ENCODE measurements at places on chromosomes 6 and 20.

DNA sequence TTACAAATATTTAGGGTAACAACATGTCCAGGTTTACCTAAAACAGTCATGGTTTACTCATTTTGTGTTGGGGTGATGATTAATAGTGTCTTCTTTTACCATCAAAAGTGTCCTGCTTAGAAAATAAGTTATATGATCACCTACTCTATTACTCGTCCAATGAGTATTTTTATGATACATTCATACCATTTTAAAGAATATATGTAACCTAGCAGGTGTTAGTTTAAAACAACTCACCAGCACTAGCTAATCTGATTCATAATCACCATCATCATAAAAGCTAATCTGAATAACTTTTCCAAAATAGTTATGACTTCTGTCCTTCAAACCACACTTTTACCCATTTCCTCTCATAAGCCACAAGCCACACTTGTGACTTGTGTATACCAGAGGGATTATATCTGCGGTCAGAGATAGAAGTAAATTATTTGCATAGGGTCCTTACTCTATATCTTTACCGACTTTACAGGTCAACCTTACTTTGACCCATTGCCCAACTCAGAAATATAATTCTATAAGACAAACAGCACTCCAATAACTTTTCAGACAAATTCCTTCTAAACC is 33.3 kb upstream of the NRN1 start:
- DNase-seq, result no peak

GRCh38 chr20:2657674-2658073 is 5.2 kb downstream of the NOP56 start:
- DNase-seq, result no peak

GRCh38 chr6:44898296-44898930 is 429.7 kb upstream of the RUNX2 start:
- no peak for DNase-seq

GRCh38 chr6:100472674-100473073 is 8.0 kb upstream of the SIM1 start:
- no peak for DNase-seq

DNA sequence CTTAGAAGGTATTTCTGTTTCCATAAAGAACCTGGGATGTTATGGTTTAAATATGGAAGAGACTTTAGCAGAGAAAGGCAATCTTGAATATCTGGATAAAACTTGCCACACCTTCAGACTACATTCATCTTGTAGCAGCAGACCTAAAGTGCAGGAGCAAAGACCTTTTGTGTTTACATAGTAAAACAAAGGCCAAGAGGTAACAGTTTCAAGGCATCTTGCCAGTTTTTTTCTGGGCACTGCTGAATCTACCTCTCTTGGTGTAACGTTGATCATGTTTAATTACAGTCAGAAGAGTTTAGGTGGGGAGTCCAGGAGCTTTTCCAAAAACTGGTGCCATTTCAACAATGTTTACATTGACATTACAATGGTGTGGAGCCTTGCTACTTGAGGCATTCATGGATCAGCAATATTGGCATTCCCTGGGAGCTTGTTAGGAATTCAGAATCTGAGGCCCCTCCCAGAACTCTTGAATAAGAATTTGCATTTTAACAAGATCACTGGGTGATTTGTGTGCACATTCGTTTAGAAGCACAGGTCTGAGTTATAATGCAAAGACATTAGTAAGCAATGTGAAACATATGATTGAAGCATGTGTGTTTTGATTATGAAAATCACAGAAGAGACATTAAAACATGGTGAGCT is 94.5 kb downstream of the F13A1 start:
- no peak for DNase-seq

GRCh38 chr6:81978230-81978629 is 225.7 kb upstream of the TENT5A start:
- no peak for DNase-seq

DNA sequence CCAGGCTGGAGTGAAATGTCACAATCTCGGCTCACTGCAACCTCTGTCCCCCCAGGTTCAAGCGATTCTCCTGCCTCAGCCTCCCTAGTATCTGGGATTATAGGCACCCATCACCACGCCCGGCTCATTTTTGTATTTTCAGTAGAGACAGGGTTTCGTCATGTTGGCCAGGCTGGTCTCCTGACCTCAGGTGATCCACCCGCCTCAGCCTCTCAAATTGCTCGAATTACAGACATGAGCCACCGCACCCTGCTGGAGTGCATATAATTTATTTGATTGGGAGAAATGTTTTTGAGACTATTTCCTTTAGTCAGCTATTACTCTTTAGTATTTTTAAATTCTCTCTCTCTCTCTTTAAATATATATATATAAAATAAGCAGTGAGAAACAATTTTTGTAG is 29.8 kb downstream of the FAM83B start:
- no peak for DNase-seq

DNA sequence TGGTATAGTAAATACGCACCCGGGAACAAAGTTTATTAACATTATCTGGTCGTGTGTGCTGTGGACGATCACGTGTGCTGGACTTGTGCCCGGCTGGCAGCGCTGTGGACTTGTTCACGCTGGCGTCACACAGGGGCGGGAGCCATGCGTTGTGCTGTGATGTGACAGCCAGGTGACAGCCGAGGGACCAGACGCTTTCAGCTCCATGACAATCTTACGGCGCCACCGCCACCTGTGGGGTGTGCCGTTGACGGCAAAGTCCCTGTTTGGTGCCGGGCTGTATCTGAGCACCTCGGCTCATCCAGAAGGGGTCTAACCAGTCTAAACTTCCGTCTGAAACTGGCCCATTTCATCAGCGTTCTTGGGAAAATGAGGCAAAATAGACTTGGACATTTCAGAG is 25.2 kb downstream of the DLL1 start:
- no peak for DNase-seq

- no peak for DNase-seq
These were observed 234.2 kb upstream of the ECI2 start for GRCh38 chr6:4369616-4370015.

DNA sequence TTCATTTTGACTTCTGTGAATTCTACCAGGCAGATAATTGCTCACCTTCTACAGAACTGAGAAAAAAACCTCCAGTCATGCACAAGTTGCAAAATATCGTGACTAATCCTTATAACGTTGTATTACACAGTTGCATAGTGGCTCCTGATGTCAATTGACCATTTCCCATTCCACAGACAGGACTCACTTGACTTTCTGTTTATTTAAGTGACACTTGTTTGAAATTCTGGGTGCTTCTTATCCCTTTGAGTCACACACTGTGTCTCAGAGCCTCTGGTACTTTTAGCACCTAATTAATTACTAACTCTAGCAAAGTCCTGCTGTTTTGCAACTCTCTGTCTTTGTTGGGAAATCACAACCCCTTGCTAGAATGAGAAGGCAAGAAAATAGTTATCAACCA is 16.2 kb upstream of the RSPO3 start:
- no peak for DNase-seq

DNA sequence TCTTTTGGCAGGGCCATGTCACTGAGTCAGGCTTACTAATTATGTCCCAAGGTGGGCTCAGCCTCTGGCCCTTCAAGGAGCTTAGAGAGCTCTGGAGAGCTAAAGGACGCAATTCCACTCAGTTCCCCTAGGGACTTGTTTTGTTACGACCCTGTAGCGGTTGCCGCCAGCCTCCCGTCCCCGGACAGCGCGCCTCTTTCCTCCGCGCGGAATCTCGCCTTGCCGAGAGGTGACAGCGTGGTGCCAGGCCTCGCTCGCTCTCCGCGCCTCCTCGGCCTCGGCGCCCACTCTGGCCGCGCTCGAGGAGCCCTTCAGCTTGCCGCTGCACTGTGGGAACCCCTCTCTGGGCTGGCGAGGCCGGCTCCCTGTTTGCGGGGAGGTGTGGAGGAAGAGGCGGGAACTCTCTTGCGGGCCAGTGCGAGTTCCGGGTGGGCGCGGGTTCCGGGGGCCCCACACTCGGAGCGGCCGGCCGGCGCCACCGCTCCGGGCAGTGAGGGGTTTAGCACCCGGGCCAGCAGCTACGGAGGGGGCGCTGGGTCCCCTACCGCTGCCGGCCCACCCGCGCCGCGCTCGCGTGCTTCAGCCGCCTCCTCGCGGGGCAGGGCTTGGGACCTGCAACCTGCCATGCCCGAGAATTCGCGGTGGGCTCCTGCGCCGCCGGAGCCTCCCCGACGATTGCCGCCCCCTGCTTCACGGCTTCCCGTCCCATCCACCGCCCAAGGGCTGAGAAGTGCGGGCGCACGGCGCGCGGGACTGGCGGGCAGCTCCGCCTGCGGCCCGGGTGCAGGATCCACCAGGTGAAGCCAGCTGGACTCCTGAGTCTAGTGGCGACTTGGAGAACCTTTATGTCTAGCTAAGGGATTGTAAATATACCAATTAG is 9.9 kb upstream of the ZNF311 start:
- peak; percentile 12 for DNase-seq

- DNase-seq, result no peak
These were observed 12.5 kb upstream of the BFSP1 start for GRCh38 chr20:17543531-17544131.

DNA sequence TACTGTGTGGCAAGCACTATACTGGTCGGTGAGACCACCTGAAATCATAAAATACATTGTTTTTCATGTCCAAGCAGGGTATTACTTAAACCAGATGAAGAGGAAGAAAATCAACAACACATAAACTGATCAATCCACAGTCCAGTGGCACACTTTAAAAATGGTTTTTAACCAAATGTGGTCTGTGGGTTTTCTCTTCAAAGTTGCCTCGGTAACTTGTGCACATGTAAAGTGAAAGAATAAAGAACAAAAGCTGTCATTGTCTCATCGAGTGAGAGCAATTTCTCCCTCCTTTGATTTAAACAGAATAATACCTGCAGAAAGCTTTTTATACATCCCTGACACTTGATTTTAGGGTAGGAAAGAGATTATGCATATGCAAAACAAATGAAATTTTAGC is 3.7 kb downstream of the FLRT3 start:
- peak; percentile 30 for DNase-seq

DNA sequence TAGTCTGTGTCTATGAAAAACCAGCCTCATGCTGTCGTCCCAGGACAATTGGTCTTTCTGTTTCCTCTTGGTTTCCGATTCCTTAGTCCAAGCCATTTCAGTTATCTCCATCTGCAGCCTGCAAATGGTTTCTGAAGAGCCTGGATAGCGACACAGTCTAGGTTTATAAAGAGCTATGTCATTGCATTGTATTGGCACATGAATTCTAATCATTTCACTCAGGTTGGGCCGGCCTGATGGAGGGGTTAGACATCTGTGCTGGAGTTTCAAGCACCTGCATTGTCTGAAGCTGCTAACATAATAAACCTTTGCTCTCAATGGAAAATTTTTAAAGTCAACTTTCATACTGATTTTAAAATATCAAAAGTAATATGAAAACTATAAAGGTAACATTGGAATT is 232.6 kb upstream of the MAP3K7 start:
- no peak for DNase-seq

DNA sequence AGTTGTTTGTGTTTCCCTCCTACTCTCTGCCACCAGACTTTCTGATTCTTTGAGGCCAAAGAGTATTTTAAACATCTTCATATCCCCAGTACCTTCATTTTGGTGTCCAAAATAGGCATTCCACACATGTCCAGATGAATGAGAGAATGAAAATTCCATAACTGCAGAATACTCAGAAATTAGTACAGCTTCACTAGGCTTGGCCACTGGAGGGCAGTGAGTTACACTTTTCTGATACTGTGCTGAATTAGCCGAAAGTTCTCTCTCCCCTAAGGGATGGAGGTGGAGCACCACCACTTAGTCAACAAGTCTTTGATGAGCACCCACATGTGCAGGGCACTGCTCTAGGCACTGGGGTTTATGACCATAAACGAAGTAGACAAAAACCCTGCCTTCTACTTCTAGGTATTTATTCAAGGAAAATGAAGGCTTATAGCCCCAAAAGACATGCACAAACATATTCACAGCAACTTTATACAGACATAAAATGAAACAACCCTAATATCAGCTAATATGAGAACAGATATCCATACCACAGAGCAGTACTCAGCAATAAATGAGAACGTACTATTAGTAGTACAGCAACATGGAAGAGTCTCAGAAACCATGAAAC is 46.1 kb upstream of the TMEM217 start:
- DNase-seq, result no peak

DNA sequence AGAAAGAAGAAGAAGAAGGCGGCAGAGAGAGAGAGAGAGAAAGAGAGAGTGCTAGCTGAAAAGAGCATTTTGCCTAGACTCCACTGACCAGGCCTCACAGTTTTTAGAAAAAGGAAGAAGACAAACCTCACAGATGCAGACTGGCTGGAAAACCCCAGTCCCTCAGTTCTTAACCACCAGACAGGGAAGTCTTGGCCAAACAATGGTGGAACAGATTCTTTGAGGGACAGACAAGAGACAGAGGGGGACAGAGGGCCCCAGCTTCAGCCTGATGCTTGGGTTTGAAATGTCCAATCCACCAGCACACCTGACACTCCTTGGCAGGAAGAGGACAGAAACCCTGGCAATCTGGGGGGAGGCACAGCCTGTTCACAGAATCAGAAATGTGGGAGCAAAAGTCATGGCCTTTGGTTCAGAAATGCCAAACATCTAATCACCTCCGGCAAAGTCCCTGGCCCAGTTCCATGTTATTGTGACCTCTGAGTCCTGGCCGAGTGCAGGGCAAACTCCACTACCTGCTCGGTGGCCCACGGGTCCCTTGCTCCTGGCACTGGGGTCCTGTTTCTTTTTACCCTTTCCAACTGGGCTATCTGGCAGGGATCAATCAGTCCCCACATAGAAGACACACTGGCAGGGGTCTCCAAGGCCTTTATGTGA is 235.2 kb downstream of the LY86 start:
- DNase-seq, result no peak

GRCh38 chr6:35603326-35604202 is 85.2 kb downstream of the FKBP5 start:
- DNase-seq, result no peak

DNA sequence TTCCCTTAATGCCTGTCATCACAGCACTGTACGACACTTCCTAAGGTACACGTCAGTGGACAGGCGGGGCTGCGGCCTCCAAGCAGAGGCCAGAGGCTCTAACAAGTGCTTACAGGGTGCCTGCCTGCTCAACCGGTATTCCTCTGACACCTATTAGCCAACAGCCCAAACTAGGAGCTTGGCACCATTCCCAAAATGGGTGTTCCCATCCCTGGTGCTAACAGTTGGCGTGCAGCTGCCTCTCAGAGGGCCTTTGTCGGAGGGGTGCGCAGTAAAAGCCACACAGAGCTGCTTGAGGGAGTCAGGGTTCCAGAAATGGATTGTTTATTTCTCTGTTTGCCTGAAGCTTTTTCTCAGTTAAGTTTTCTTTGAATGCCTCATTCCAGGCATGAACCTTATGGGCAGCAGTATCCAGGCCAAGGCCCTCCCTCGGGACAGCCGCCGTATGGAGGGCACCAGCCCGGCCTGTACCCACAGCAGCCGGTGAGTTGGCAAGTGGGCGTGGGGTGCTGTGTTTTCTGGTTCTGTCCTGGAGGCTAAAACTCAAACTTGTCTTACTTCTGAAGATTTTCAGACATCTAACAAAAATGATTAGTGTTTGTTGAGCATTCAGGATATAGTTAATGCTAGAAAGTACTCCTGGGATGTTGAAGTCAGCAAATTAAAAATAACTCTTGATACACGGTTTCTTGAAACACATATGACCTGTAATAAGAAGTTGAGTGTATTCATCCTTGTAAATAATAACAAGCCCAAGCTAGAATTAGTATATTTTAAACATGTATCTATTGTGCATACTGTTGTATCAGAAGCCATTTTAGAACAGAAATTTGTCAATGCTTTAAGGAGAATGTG is 124.7 kb downstream of the TMEM242 start:
- no peak for DNase-seq

GRCh38 chr6:105821027-105821426 is 265.1 kb upstream of the PRDM1 start:
- DNase-seq, result no peak

All from right kidney (tissue), 9 donors.